ENCODE measurements at places on chromosomes 4 and X. TPM values are rescaled to one million over a fixed set of nuclear protein-coding genes. Genes with fewer than 3 reads are reported as not detected.

- no peak for DNase-seq
Observed at GRCh38 chr4:95248720-95249425, 299.9 kb downstream of the UNC5C start.

DNA sequence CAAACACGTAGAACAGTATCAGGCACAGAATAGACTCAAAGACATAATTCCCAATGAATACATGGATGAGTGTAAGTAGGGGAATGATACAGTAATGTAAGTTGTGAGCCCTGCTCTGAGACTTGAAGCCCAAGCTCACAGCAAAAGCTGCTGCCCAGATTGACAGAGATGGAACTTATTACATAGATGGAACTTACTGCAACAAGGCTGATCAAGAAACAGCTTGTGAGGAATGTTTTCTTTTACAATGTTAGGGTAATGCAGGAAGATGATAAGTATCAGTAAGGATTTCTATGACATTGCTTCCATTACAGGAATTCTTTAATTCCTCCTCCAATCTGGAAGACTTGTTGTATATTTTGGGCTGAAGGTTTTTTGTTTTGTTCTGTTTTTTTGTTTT is 278.4 kb downstream of the IL15 start:
- DNase-seq, result no peak

DNA sequence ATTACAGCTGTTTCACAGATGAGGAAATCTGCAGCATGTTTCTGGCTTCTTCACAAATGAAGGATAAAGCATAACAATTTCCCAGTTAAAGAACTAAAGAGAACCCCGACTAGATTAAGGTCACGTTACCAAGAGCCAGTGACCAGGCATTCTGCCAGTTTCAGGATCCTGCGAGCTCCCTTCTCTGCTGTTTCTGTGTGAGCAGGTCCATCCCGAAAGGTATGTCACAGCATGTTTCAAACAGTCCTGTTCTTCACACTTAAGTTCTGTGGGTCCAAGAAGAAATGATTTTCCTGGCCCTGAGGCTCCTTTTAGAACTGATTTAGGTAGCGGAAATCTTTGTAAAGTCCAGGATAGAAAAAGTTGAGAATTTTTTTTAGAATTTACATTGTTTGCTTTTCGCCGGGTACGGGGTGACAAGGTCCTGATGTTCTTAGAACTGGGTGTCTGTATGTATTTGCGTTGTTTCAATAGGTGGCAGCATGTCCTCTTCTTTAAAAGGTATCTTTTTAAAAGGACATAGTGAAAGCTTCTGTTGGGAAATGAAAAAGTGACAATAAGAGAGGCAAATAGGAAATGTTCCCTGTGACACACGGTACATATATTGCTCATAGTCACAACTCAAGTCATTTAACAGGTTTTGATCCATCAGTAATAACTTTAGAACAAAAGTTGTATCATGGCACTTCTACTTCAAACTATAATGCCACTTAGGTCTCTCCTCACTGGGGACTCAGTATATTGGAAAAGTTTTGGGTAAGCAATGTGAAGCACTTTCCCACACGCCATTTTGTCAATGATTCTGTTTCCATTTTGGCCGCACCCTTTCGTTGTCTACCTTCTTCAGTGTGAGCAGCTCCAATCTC is 18.4 kb downstream of the IL21 start:
- DNase-seq, result peak; percentile 38

GRCh38 chr4:94472056-94472826 is 20.5 kb downstream of the PDLIM5 start:
- DNase-seq, result no peak

GRCh38 chrX:31093639-31093975 is 21.8 kb upstream of the FTHL17 start:
- DNase-seq, result no peak

- DNase-seq, result no peak
Observed at GRCh38 chrX:68936608-68937007, 107.8 kb downstream of the EFNB1 start.

DNA sequence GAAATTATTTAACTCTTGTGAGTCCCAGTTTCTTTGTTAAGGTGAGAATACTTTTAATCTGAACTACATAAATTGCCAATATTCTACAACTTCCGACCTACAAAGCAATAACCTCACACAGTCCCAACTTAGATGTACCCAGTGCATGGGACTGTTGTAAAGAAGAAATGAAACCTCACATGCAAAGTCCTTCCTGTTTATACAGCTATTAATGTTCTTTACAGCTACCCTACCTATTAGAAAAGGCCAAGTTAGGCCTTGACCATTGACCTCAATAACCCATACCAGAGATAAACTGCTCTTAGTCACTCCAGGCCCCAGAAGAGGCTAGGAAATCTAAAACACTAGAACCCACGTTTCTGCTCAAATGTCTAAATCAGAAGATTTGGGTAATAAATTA is 920.1 kb upstream of the TENM3 start:
- DNase-seq, result no peak

DNA sequence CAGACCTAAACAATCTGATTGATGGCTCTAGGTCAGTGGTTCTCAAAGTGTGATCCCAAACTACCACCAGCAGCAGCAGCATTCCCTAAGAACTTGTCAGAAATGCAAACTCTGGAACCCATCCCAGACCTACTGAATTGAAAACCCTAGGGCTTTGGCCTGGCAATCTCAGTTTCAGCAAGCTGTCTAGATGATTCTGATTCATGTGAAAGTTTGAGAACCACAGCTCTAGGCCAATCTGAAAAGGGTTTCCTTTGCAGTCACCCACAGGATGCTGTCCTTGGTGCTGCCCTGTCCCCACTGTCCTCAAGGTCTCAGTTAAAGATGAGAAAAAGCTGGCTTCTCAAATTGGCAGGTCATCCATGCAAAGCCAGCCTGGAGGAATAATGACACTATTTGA is 34.8 kb downstream of the SMPX start:
- DNase-seq, result no peak

GRCh38 chr4:9384126-9384525 is 21.2 kb downstream of the USP17L30 start:
- DNase-seq, result no peak

ARHGEF9 gene
- 21.7 TPM for polyA plus RNA-seq

XPNPEP2 gene
- 3.9 TPM for polyA plus RNA-seq

KLHL8 gene
- 9.3 TPM for polyA plus RNA-seq

Data from hindlimb muscle (tissue), 1 donor.